ENCODE measurements at places on chromosomes 4 and X.

DNA sequence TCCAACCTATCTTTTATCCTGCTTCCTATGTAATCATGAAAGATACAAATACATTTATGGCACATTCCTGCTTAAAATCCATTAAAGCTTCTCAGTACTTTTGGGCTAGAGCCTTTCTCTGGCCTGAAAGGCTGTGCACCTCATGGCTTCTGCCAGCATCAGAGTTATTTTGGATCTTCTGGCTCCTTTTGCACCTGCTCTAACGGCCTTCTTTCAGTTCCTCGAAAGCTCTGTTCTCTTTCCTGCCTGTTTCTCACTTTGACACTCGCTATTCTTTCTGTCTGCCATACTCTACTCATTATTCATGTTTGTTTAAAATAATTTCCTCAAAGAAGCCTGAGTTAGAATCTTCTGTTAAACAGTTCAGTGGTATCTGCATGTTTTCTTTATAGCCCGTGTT is 86.0 kb downstream of the LRP2BP start:
- DNase-seq = no peak

DNA sequence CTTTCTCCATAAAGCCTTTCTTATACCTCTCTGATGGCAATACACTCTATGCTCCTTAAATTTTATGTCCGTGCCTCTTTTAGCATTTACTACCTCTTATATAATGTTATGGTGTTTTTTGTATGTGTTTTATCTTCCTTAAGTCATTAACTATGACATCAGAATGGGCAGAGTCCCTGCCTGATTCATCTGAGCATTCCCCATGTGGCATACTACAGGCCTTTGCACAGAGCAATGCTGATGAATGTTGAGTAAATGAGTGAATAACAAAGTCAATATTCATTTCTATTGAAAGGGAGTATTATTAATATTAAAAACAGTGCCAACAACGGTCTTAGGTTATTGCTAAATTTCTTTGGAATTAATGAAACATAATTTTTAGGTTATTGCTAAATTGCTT is 18.8 kb upstream of the RPS6KA3 start:
- DNase-seq = no peak

DNA sequence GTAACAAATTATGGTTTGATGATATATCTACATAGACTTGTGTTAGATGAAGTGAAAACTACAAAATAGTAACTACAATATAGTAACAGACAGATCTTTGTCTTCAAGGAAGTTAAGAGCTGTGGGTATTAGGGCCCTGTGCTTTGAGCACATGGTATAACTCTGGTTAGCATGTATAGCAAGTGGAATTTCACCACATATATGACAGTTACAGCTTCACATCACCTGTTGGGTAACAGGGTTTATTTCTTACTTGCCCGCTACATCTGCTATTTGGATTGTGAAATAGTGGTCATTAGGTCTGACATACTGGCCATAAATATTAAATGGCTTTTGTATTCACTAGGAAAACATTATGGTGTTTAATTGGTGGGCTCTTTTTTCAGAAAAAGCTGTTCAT is 20.2 kb downstream of the OFD1 start:
- no peak for DNase-seq

DNA sequence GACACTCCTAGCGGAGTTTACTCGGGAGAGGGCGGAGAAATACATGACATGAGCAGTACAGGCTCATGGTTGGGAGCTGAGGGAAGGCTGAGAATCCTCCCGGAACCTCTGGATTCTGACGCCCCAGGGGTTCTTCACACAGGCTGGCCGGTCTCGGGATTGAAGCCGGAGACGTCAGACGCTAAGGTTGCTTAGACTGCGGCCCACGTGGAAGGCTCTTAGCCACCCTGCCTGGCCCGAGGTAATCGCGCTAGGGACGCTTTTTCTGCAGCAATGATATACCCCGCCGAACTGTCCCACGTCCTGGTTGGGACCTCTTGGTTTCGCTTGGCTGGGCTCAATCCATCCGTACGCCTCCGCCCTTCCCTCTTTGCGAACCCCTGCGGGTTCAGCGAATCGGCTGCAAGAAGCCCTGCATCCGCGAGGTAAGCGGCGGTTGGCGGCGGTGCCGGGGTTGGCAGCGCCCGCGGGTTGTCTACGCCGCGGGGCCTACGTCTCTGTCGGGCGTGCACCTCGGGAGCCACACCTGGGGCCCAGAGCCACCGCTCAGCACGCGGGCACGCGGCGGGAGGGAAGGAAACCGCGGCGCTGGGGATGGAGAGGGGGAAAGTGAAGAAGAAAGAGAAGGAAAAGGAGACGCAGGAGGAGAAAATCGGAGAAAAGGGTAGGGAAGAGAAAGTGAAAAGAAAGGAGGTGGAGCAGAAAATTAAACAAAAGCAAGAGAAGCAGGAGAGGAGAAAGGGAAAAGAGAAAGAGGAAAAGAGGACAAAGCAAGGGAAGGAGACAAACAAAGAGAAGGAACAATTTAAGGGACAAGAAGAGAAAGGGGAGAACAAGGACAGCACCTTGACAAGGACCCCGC is at the start of gene ARL9:
ARL9 (plus strand) TSS at position 523 of the 862 bp plus-strand sequence; CDS start at position 595, 72 bp downstream.
- peak; percentile 31 for DNase-seq

DNA sequence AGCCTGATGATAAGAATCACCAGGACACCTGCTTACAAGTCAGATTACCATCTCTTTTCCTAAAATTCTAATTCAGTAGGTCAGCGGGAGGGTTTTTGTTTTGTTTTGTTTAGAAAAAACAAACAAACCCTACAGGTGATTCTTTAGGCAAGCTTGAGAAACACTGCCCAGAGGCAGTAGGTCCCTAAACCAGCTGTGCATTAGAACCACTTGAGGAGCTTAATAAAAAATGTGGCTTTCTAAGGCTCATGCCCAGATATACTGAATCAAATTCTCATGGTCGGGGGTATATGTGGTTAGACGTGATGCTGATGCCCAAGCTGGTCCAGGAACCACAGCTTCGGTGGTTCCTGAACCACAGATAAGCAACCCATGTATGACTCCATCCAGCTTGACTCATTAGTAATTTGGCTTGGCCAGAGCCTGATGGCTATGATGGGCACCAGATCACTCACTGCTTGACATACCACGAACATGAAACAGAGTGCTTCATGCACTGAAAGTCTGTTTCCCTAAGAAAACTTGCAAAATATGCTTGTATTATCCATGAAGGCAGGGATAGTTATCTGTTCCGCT is 338.1 kb upstream of the F9 start:
- no peak for DNase-seq

GRCh38 chr4:153509724-153510123 is 43.6 kb downstream of the TMEM131L start:
- DNase-seq = no peak

GRCh38 chrX:147912093-147912801 is 528 bp downstream of the FMR1 start:
- DNase-seq = peak; percentile 18

- no peak for DNase-seq
Measured at GRCh38 chr4:20995015-20995414, 294.8 kb downstream of the PACRGL start.

GRCh38 chr4:35824231-35824630 is 420.1 kb downstream of the ARAP2 start:
- DNase-seq = no peak

DNA sequence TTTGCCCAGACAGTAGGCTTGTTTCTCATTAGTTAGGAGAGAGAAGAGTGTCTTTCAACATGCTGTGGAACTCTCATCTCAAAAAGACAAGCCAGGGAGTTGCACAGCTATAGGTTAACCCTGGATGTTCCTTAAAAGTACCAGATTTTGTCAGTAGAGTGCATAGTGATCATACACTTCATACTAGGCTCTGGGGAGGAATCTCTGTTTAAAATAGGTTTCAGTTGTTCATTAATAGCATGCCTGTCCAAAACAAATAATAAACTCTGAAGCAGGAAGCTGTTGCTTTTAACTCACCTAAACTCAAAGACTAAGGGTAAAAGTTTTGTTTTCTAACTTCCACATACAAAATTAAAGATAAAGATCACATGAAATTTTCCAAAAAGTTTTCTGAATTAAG is 1948.4 kb downstream of the C4orf33 start:
- no peak for DNase-seq

DNA sequence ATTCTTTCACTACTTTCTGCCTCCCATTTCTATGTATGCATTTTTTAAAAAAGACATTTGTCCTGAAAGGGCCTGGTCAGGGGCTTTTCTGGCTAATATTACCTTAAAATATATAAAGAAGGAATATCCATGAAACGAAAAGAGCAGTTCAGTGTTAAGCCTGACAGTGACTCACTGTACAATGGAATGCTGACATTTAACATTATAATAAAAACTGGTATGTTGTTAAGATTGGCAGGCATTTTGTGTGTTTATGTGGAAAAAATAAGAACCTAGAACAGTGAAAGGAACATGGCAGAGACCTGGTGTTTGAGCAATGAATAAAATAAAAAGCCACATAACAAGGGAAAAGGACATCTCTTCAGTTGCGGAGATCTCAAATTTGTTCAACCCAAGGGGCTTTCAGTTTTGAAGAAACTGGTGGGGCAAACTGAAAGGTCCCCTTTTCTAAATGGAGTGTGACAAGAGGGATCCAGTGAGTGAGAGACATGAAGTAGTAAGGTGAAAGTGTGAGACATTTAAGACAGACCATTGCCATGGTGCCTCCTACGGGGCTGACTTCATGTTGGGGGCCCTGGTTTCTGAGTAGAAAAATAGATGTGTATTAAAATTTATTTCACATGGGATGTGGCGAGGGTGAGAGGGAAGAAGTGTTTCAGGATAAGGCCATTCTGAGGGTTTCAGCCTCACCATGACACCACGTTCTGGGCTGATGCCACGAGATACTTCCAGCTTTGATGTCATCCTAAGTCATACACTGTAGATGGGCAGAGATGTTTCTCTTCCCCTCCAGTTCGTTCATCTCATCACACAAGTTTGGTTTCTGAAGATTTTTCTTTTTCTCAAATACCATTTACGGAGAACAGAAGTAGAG is 324.9 kb downstream of the PPP3CA start:
- DNase-seq = no peak

- DNase-seq = no peak
Measured at GRCh38 chr4:100366213-100366612, 151.6 kb downstream of the EMCN start.

- DNase-seq = no peak
Measured at GRCh38 chr4:152536545-152537182, 772 bp upstream of the FBXW7 start.

GRCh38 chr4:185787926-185788679 is 23.9 kb downstream of the SORBS2 start:
- no peak for DNase-seq

- no peak for DNase-seq
Measured at GRCh38 chr4:156390599-156391324, 437.1 kb upstream of the CTSO start.

- no peak for DNase-seq
Measured at GRCh38 chr4:101239665-101240064, 107.7 kb downstream of the PPP3CA start.

- no peak for DNase-seq
Measured at GRCh38 chr4:164514765-164515164, 239.2 kb upstream of the SMIM31 start.

DNA sequence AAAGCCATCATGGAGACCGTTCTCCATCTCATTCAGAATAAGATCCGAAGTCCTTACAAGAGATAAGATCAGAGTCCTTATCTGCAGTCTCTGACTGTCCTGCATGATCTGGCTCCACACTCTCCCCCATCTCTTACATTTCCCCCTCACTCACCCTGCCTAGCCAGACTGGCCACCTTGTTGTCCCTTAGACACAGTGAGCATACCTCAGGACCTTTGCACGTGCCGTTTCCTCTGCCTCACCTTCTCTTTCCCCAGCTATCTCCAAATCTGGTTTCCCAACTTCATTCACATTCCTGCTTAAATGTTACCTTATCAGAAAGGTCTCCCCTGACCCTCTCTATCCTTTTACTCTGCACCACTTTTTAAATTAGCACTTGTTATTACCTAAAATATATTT is 44.0 kb downstream of the KLHL5 start:
- DNase-seq = no peak

- no peak for DNase-seq
Measured at GRCh38 chrX:37651921-37652452, 33.6 kb upstream of the XK start.

GRCh38 chr4:61532336-61533000 is 332.3 kb downstream of the ADGRL3 start:
- no peak for DNase-seq

DNA sequence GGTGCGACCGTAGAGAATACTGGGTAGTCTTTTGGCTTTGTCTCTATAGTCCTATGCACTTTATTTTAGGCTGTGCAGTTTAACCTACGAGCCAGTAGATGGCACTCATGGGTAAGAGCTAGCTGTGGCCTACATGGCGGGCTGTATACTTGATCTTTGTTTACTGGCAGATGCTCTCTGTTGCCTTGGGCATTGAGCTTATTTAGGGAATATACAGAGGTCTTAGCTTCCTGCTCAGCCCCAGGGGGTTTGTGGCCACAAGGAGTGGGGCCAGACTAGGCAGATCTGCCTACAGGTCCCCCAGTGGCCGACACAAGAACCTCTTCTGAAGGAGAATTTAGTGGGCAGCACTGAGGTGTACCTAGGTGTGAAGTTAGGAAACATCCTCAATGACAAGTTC is 227.6 kb upstream of the HDX start:
- DNase-seq = no peak

DNA sequence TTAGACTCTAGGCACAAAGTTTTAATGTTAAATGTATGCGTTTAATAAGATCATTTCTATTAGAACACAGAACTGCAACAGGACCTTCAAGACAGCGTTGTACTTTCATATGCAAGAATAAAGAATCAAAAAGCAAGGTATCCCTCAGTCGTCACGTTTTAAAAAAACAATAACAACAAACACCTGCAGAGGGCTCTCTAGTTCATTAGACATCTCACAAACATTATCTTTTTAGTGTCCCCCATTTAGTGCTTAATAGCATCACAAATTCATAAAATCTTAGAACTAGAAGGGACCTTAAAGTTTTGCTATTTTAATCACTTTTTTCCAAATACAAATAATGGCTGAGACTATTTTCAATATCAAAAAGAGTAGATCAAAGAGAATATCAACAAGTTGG is 236.6 kb downstream of the DCHS2 start:
- DNase-seq = no peak

- no peak for DNase-seq
Measured at GRCh38 chr4:41569961-41570360, 32.0 kb downstream of the LIMCH1 start.

- no peak for DNase-seq
Measured at GRCh38 chrX:72475338-72475737, 97.3 kb downstream of the HDAC8 start.

DNA sequence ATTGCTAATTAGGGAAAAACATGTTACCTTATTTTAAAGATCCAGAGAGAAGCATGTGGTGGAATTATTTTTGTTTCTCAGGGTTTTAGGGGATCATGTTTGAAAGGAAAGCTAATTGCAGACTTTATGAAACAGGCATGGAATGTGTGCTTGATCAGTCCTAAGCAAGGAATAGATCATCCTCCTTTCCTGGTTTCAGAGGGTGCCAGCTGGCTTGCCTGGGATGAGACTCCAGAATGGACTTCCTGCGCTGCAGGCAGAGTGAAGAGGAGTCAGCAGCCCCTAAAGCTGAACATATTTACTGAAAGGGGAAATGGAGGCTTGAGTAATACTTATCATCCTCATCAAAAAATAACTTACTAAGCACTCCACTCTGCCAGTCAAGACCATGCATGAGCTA is 13.3 kb downstream of the FGF5 start:
- no peak for DNase-seq

- no peak for DNase-seq
Measured at GRCh38 chr4:165667969-165668368, 205.1 kb upstream of the TLL1 start.

All from stimulated activated CD4-positive, alpha-beta T cell treated with anti-CD3 and anti-CD28 coated beads, TNF-alpha, amount 100 ng/mL, for 4 hours (primary cell).